Gastroesophageal sphincter (tissue), 4 donors: ENCODE measurements at places on chromosomes 13 and 19. TPM values are rescaled to one million over a fixed set of nuclear protein-coding genes. Genes with fewer than 3 reads are reported as not detected.

Gene FCGBP
- total RNA-seq = 13.7 TPM

Gene RFPL4AL1
- total RNA-seq = not detected

GRCh38 chr19:42655748-42656147 is 61.0 kb upstream of the CEACAM8 start:
- H3K27ac ChIP-seq = no peak overlapping the region
- H3K36me3 ChIP-seq = no peaks in the 10 kb centered on the region
- no peaks in the 10 kb centered on the region for H3K4me1 ChIP-seq
- ATAC-seq = no peak
- H3K4me3 ChIP-seq = no peak overlapping the region

GRCh38 chr19:13796301-13797057 is 1.2 kb downstream of the ZSWIM4 start:
- peak overlapping the region; percentile 73 for H3K27ac ChIP-seq
- peaks cover 12% of the 10 kb centered on the region for H3K4me1 ChIP-seq
- H3K36me3 ChIP-seq = peaks cover 4% of the 10 kb centered on the region
- ATAC-seq = peak; percentile 37
- peak overlapping the region; percentile 57 for H3K4me3 ChIP-seq

- no peak for ATAC-seq
- no peaks in the 10 kb centered on the region for H3K27me3 ChIP-seq
- H3K4me3 ChIP-seq = no peak overlapping the region
- H3K36me3 ChIP-seq = no peaks in the 10 kb centered on the region
Observed at GRCh38 chr19:961866-962620, 22.1 kb upstream of the WDR18 start.

- no peaks in the 10 kb centered on the region for H3K36me3 ChIP-seq
- H3K4me1 ChIP-seq = peaks cover 5% of the 10 kb centered on the region
- ATAC-seq = no peak
- no peak overlapping the region for H3K27ac ChIP-seq
- no peaks in the 10 kb centered on the region for H3K27me3 ChIP-seq
- H3K4me3 ChIP-seq = no peak overlapping the region
Observed at GRCh38 chr13:66914155-66914554, 316.0 kb downstream of the PCDH9 start.

GRCh38 chr19:11451871-11452619 is 16.6 kb downstream of the PRKCSH start:
- H3K4me3 ChIP-seq = no peak overlapping the region
- H3K27me3 ChIP-seq = peaks cover 22% of the 10 kb centered on the region
- no peak overlapping the region for H3K27ac ChIP-seq
- H3K4me1 ChIP-seq = no peaks in the 10 kb centered on the region
